ENCODE measurements at places on chromosomes 1 and 21.

DNA sequence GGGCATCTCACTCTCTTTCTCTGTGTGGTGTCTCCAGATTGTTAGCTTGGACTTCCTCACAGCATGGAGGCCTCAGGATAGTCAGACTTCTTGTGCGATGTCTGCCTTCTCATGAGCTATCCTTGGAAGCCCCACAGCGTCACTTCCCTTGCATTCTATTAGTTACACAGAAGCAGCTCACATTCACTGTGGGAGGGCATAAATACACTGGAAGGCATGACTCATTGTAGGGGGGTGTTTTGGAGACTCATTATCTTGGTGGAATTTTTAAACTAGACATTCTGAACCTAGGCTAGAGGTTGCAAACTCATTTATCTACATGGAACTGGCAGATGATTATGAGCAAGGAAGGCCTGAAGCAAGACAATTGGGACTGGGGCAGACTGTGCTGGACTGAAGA is 21.4 kb upstream of the FASLG start:
- DNase-seq = no peak

DNA sequence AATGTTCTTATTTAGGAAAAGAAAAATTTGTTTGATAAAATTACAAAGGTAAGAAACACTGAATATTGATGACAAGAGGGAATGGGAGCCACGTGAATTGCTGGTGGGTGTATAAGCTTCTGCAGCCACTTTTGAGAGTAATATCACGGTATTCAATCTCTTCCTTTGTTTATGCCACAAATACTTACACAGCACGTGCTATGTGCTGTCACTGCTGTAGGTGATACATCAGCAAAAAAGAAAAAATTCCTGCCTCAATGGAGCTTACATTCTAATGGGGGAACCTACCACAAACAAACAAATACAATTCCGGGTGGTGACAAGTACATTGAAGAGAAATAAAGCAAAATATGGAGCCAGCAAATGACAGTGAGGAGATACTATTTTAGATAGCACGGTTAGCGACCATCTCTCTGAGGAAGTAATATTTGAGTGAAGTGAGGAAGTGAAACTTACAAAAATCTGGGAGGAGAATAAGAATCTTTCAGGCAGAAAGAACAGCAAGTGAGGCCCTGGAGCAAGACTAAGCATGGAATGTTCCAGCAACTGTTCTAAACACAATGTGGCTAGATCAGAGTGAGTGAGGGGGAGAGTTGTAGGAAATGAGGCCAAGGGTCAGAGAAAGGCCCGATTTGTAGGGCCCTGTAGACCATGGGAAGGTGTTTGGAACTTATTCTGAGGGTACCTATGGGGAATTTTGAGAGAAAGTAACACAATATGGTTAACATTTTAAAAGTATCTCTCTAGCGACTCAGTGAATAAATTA is 2.6 kb upstream of the FCRLB start:
- no peak for DNase-seq

DNA sequence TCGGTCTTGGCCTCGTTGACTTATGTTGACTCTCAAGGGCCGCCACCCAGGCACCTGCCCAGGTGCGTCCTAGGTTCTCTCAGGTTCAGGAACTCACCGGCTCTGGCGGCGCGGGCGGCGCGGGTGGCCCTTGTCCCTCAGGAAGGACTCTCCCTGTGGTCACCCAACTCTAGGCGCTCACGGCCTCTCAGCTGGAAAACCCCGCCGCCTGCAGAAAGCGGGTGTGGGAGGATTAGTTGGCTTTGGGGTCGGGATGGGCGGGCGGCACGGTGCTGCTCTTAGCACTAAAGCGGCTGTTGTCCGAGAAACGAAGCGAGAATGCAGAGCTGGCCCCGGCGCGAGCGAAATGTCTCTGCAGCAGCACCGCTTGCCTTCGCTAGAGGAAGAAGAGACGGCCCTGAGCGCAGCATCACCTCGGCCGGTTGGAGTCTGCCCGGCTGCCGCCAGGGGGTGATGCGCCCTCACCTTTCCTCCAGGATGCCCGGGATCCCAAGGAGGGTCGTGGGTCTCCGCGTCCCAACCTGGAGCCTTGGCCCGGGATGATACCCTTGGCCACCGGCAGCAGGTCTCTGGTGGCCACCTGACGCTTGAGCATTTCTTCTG is 8.1 kb upstream of the TADA1 start:
- DNase-seq = no peak

DNA sequence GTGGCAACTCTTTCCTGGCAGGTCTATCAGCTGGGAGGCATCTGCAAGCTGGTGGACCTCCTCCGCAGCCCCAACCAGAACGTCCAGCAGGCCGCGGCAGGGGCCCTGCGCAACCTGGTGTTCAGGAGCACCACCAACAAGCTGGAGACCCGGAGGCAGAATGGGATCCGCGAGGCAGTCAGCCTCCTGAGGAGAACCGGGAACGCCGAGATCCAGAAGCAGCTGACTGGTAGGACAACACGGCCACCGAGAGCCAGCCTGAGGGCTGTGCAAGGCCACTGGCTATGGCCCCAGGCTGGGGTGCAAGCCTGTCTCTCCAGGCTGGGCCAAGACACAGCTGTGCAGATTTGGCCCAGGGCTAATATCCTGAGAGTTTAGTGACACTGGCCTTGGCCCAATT is 34.2 kb downstream of the PKP1 start:
- DNase-seq = no peak

GRCh38 chr1:181033799-181034451 is at the start of gene MR1:
TSS of gene MR1 (plus strand) at chr1:181033983. CDS start at chr1:181034008, 25 bp downstream.
- no peak for DNase-seq

- DNase-seq = no peak
These were observed 132.4 kb upstream of the USH2A start for GRCh38 chr1:216555653-216556052.

DNA sequence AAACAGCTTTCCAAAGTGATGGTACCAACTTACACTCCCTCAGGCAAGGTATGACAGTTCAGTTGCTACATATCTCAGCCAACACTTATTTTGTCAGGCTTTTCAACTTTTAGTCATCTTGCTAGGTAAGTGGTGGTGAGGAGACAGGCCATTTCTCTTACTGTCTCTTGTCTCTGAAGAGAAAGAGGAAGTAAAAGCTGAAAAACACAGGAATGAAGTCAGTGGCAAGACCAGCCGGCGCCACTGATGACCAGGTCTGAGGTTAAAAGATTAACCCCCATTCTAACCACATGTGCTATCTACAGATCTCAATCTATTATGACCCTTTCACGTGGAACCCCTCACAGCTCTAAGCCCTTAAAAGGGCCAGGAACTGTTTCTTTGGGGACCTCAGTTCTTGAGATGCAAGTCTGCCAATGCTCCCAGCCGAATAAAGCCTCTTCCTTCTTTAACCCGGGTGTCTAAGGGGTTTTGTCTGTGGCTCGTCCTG is 4.2 kb downstream of the ADCY10 start:
- no peak for DNase-seq

DNA sequence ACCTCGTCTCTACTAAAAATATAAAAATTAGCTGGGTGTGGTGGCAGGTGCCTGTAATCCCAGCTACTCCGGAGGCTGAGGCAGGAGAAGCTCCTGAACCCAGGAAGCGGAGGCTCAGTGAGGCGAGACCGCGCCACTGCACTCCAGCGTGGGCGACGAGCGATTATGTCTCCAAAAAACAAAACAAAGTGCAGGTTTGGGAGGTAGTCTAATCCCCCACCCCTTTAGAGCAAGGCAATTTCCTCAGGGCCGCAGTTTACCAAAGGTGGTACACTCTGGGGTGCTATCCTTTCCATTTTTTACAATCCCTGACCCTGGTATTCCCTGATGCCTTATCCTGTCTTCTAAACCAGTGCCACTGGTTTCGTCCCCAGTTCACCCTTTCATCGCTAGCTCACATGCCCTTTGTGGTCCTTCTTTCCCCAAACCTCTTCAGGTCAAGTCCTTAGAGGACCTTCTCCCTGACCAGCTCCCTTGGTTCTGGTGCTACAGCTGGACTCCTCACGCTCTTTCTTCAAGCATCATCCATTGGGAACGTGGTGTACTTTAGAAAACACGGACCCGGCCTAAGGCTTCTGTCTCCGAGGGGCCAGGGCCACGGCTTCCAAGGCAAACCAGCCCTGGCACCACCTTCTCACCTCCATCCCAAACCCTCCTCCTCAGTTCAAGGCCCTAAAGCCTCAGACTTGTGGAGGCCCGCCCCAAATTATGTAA is 873 bp downstream of the IFT25 start:
- no peak for DNase-seq

DNA sequence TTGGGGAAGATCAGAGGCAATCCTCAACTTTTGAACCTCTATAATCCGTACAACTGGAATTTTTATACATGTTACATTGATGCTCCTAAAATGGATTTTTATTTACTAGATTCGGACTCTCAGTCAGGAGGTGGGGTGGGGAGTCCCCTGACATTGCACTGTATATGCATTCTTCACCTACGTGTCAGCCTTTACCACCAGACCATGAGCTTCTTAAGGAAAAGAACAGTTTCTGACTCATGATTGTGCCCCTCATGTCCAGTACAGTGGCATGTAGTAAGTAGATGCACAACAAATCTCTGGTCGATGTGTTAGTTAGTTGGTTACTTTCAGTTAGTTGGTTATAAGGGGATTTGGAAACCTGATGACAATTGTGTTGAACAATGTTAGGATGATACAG is 15.4 kb downstream of the LPAR3 start:
- DNase-seq = no peak

- DNase-seq = no peak
These were observed 447.5 kb downstream of the NEGR1 start for GRCh38 chr1:71834601-71835441.

GRCh38 chr1:73821520-73821919 is 376.5 kb downstream of the LRRIQ3 start:
- DNase-seq = no peak

DNA sequence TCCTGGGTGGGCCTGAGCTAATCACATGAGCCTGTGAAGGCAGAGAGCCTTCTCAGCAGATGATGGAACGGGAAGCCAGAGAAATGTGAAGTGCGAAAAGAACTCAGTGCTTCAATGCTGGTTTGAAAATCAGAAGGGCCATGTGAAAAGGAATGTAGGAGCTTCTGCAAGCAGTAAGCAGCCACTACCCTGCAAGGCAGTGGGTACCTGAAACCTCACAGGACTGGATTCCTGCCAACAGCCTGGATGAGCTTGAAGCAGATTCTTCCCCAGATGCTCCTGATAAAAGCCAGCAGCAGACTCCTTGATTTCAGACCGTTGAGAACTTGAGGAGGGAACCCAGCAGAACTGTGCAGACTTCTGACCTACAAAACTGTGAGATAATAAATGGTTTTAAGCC is 158.6 kb downstream of the SYT2 start:
- DNase-seq = no peak

DNA sequence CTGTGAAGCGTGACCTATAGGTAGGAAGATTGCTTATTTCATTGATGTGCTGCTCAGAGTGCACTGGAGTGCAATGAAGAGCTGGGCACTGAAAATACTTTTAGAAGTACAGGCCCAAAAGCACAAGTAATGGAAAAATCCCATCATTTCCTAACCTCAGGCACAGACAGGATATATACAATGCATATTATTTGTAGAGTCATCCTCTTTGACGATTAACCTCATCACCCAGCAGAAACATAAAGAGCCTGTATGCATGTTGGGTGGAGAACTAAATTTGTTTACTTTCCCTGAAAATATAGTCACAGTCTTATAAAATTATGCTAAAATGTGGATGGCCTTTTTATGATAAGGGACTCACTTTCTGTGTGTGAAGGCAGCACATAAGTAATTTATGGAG is 98.1 kb downstream of the TNNI3K start:
- DNase-seq = no peak

DNA sequence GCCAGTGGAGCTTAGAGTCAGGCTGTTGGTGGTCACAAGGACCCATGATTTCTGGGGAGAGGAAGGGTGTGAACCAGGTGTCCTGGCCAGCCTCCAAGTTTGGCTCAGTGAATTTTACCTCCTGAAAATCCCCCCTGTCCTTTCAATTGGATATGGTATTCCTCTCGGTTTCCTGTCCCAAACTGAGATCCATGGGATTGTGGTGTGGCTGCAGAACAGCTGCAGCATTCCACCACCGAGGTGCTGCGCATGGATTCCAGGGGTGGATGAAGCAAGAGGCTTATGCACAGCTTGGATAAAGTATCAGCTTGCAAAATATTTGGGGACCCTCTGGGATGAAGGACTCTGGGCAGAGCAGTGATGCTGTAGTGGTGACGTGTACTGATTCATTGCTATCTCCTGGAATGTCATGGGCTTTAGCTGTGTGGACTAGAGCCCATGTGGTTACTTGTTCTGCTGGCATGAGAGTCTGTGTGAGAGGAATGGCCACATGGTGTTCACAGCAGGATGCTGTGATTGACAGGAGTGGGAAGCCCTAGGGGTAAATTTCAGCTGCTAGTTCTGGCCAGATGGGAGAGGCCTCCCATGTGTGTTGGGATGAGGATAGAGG is 148.7 kb upstream of the SPAG17 start:
- DNase-seq = no peak

GRCh38 chr21:15562748-15563147 is 167.0 kb upstream of the USP25 start:
- DNase-seq = no peak

DNA sequence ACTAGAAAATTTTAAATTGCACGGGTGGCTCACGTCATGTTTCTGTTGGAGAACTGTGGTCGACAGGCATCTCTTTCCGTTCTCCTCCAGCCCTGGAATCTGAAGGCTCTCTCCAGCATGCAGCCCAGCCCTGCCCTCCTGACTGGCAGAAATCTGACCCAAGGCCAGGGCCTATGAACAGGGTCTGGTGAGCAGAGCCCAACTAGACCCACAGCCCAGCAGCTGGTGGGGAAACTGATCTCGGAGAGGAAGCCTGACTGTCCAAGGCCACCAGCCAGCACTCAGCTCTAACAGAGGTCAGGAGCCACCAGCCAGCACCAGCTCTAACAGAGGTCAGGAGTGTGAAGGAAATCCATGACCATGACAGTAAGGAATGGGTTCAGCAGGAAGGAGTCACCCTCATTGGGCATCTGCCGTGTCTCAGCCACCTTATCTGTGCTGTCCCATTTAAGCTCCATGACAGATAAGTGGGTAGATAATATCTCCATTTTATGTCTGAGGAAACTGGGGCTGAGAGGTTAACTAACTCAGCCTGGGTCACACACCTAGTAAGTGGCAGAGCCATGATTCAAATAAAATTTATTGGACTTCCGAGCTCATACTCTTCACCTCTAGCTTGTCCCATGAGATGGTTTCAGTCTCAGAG is 20.2 kb upstream of the PKP1 start:
- DNase-seq = no peak

- no peak for DNase-seq
These were observed 112.2 kb downstream of the DISP1 start for GRCh38 chr1:222927031-222927430.

DNA sequence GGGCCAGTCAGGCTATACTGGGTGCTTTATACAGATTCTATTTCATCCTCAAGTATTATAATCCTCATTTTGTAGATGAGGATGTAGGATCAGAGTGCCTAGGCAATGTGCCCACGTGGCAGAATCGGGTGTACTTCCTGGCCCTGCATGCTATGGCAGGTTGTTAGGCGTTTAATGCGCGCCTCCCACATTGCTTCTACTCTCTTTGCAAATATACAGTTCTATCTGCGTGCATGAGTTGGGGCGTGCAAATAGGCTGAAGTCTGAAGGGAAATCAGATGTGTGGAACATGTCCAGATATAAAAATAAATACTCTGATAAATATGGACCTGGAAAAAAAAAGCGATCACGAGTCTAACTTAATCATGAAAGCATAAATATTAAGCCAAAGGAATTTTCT is 194.7 kb upstream of the FMN2 start:
- DNase-seq = no peak

GRCh38 chr21:41016472-41016871 is 151.5 kb upstream of the BACE2 start:
- no peak for DNase-seq
